ENCODE measurements at places on chromosomes 12 and 14. TPM values are rescaled to one million over a fixed set of nuclear protein-coding genes. Genes with fewer than 3 reads are reported as not detected.

CCDC177 gene
- total RNA-seq, result 0.29 TPM

FOXM1 gene
- under 0.01 TPM for total RNA-seq

SERPINA9 gene
- total RNA-seq, result not detected

- DNase-seq, result no peak
Observed at GRCh38 chr14:85115921-85116320, 414.0 kb upstream of the FLRT2 start.

- no peak for DNase-seq
Observed at GRCh38 chr14:77061630-77062257, 33.2 kb upstream of the IRF2BPL start.

DNA sequence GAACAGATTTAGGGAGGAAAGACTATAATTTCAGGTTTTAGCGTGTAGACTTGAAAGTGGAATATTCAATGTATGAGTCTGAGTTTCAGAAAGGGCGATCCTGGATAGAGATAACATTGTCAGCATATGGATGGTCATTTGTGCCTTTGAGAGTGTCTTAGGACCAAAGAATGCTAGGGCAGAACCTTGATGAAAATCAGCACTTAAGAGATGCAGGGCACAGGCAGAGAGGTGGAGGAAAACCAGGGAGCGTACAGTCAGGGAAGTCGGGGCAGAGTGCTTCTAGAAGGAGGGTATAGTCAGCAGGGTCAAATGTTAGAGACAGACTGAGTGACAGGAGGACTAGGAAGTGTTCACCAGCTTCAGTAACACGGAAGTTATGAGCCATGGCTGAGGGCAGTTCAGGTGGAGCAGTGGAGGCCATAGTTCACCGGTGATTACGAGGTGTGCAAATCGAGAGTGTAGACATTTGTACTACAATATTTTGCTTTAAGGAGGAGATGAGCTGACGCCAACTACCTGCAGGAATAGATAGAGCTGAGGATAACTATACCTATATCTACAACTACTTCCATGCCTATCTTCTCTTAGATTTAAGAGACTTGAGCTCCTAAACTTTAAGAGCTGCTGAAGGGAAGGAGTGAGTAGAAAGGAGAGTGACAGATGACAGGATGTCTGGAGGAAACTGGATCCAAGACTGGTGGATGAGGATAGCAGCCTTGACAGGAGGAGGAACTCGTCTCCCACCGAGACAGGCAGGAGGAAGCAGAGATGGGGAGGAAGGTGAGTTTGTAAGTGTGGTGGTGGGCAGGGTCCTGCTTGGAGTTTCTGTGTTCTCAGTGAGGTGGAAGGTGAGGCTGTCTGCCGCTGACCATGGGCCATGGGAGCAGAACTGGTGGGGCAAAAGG lies 6.5 kb downstream of the CBLN3 start:
- DNase-seq, result no peak

DNA sequence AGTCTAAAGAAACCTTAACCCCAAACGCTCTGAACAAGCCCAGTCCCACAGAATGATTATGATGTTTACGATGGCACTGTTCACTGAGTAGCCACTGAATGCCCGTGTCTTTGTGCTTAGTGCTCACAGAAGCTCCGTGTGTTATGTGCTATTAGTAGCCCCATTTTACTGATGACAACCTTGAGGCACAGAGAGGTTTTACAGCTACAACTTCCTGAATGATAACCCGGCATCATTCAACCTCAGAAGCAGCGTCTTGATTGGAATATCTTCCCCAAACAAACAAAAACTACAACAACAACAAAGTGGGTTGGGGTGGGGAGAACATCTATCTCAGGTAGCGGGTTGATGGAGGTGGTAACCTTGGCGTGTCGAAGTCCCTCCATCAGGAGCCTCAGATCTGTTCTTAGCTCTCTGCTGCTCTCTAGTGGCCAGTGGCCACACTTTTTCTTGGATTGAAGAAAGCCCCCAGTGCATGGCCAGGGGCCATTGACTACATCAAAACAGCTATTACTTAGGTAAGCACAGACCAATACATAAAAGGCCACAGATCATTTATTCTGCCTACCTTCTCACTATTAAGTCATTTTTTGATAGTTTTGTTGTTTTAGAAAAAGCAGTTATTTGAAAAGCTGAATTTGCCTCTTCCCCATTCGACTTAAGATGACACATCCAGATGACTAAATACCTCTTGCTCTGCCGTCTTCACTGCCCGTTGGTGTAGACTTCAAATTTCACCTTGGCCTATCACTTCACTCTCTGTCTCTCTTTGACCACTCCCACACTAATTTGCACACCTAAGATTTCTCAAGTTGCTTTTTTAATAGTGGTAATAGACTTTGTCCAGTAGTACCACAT lies 376.9 kb downstream of the GALC start:
- DNase-seq, result no peak

DNA sequence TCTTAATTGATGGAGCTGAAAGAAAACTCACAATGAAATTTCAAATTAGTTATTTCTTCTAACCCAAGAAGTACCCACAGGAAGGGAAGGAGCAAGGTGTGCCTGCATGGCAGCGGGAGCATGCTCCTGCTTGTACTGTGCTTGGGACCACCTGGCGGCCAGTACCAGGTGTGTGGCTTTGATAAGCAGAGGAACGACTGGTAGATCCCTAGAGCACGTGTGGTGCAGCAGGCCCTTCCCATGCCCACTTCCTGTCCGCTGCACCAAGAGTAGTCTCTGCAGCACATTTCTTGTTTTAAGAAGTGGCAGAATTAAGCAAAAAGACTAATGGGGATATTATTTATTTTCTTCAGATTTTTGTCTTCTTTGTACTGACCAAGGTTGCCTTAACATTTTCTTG lies 122.3 kb upstream of the ATF1 start:
- DNase-seq, result no peak

DNA sequence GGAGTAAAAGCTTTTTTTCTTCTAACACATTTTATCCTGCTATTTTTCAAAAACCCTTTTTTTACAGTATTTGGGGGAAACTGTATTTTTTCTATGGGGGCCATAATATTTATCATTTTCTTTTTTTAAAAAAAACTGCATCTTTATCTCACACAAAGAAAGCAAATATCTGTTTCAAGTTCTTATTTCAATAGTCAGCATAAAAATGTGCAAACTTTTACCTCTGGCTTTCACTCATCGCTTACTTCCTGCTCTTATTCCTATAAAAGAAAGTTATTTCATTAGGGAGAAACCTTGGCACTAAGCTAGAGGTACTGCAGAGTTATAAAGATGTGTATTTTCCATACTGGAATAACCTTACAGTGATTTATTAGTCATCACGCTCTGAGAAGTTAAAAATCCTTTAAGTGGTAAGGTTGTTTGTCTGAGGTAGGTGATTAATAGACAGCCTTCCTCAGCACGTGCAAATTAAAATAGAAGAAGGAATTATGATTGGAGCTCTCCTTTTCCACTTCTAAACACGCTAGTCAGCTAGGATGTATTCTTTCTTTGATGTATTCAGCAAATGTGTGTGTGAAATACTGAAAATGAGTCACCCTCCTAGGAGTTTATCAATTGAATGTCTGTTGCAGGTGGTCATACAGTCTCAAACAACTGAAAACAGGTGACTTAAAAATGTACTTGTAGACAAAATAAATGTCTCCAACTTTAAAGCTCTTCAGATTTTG lies 461.0 kb downstream of the GXYLT1 start:
- DNase-seq, result no peak

DNA sequence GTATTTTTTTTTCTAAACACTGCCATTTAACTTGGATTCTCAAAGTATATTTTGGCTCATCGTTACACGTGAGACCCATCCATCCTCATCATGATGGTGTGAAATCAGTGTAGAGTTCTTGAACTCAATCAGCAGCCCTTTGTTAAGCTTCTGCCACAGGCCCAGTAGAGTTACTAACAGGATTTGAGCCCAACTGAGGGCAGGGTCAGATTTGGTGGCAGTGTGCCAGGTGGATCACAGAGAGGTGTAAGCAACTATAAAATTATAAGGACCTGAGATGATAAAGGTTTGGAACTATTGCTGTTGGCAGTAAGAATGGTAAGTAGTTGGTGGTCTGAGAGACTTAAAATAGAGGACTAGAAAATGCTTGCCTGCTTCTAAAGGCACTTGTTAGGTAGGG lies 72.8 kb downstream of the RASSF8 start:
- DNase-seq, result no peak

GRCh38 chr12:30930641-30931040 lies 4.1 kb downstream of the TSPAN11 start:
- DNase-seq, result no peak

- DNase-seq, result no peak
Observed at GRCh38 chr12:62917926-62918325, 17.0 kb downstream of the PPM1H start.

DNA sequence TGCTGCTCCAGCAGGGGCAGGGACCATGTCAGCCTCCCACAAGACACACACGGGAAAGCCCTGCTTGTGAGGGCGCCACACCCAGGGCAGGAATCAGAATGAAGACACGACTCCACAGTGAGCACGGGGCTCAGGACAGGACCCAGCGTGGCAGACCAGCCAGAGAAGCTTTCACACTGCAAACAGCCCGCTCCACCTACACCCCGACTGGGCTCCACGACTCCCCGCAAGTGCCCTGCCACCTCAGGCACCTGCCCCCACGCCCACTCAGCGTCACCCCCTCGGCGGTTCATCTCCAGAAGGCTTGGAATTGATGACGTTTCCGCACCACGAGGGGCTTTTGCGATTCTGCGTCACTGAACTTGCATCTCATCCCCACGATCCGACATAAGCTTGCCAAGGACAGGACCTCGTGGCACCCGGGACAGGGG lies 91.1 kb downstream of the FBXL14 start:
- no peak for DNase-seq
